ENCODE measurements at places on chromosomes 1 and 21.

DNA sequence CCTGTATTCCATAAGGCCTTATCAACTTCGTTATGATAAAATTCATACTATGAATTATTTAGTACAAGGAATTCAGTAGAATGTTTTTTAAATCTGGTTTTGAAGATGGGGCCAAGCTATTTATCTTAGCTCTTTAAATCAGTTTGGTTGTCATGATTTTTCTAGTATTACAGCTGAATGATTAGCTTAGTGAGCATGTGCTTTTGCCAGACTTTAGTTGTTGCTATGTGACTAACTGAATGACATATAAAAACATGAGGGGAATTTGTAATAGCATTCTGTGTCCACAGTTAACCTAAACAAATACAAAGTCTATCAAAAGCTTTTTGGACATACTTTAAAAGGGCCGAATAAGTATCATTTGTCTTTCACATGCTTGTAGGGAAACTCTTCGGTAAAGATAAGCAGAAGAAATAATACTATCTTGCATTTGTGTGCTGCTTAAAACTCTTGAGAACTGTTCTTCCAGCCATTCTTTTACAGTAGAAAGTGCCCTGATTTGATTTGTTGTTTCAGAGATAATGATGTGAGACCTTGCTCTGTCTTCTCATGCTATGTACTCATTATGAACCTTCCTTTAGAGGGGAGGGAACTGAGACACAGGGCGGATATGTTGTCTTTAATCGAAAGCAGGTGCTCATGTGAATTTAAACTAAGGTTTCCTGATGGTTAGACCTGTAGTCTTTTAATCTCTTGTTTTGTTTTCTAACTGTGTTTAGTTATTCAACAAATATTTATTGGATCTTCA is 18.8 kb downstream of the NEK7 start:
- DNase-seq = no peak

GRCh38 chr1:37875833-37876232 is 16.4 kb upstream of the MTF1 start:
- DNase-seq = no peak

DNA sequence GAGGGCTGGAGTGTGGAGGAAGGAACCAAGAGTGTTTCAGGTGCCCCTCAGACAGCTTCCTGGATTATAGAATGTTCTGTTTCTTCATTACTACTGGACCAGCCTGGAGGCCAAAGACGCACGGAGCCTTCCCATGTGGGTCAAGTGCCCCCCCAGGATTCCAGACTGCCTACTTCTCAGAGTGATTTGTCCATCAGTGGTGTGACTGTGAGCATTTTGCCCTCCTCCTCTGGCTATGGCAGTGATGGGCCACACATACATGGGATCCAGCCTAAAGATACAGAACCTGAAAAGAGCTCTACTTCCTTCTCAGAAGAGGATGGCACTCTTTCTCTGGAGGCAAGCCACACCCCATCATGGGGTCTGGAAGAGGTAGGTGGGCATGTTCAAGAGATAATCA is 64.9 kb downstream of the MACF1 start:
- DNase-seq = no peak

DNA sequence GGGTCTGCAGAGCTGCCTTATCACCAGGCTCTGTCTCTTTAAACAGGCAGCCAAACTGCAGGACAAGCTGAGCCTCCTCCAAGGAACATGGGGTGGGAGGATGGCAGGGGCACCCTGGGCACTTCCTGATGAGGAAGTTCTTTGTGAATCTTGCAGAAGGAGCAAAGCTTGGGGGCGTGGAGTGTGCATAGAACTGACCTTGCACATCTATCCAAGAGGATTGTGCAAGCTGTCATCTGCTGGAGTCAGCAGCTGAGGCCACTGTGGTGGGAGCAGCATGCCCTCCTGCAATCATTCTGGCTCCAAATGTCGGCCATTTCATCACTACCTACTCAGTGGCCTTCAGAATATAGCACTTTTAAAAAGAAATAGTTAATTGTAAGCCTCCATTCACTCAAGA is 182.2 kb downstream of the AJAP1 start:
- no peak for DNase-seq

GRCh38 chr21:34953950-34954349 is 95.2 kb downstream of the RUNX1 start:
- DNase-seq = no peak

GRCh38 chr1:242201090-242201489 is 202.2 kb upstream of the MAP1LC3C start:
- no peak for DNase-seq

DNA sequence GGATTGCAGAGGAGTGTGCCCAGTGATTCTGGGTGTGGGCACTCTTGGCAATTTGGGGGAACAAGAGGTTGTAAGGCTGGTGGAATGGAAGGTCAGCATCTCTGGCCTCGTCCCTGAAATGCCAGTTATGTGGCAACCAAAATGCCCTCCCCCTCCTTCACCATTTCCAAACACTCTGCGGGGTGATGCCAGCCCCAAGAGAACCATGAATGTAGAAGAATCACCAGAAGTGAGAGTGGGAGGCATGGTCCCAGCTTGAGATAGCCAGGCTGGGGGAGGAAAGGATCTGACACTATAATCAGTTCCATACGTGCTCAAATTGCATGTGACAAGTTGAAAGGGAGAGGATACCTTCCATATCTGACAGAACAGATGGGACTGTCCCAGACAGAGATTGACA is 88.7 kb upstream of the EDN2 start:
- no peak for DNase-seq
